ENCODE measurements at places on chromosomes 4 and X.

- DNase-seq, result no peak
These were observed 219.8 kb downstream of the OR13H1 start for GRCh38 chrX:131763674-131764073.

- no peak for DNase-seq
These were observed 42.5 kb downstream of the TFDP3 start for GRCh38 chrX:133175605-133176004.

GRCh38 chr4:37892641-37893040 is 1.8 kb downstream of the TBC1D1 start:
- no peak for DNase-seq

DNA sequence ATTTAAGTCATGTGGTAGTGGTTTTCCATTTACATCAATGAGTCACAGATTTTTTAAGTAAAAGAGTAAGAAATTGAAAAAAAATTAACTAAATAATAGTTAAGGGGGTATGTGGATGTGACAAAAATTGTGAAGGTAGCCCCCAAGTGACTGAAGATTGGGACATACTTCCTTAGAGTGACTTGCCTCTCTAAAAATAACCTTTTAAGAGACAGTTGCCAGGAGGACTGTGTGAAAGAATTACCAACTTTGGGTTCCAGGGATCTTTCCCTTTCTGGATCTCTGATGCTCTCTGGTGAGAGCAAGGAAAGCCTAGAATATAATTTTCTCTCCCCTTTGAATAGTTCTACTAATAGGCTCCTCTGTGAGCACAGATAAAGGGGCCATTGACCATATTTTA is 42.7 kb downstream of the NHSL2 start:
- DNase-seq, result no peak

- no peak for DNase-seq
These were observed 29.0 kb downstream of the CLDN22 start for GRCh38 chr4:183291070-183291469.

DNA sequence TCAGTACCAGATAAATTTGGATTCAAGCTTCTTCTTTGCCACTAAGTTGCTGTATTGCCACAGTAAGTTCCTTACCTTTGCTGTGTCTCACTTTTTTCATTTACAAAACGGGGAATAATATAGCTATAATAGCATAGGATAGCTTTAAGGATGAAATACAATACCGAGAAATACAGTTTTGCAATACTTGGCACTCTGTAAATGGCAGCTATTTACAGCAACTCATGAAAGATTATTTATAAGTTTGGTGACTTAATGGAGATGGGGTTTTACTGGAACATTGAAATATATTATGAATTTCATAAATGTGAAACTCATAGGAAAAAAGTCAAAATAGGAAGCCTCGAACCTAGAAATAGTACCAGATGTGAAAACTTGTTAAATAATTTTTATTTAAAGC is 27.6 kb downstream of the ANXA10 start:
- no peak for DNase-seq

GRCh38 chrX:118824173-118824730 is 628 bp downstream of the ZCCHC12 start:
- no peak for DNase-seq

DNA sequence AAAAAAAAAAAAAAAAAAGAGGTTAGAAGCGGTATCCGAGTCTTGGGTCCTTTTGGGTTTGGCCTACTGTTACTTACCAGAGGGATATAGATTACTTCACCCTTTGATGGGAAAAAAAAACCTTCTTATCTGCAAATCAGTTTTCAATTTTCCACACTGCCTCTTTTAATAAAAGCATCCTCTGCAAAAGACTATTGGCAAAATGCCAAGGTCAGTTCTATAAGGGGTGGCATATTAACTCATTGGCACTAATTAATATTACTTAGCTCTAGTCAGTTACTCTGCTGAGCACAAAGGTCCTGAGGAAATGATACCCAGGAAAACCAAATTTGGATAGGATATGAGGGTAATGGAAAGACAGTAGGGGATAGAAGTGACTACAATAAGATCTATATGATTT is 44.3 kb upstream of the MTMR8 start:
- no peak for DNase-seq

GRCh38 chr4:184680698-184681097 is 31.2 kb downstream of the PRIMPOL start:
- DNase-seq, result no peak

DNA sequence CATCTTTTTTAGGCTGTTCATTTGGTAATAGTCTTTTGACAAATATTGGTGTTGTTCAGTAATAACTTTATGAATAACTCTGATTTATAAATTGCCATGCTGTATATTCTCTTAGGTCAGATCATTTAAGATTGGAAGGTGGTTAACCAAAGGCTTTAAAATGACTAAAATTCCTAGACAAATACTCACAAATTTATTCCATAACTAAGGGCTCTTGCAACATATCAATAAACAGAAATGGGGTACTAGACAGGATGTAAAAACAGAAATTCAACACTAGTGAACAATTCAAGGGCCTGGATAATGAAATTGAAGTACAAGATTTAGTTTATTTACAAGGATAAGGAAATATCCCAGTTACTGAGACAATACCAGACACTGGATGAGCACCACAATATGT is 328.6 kb downstream of the PCDH19 start:
- no peak for DNase-seq

DNA sequence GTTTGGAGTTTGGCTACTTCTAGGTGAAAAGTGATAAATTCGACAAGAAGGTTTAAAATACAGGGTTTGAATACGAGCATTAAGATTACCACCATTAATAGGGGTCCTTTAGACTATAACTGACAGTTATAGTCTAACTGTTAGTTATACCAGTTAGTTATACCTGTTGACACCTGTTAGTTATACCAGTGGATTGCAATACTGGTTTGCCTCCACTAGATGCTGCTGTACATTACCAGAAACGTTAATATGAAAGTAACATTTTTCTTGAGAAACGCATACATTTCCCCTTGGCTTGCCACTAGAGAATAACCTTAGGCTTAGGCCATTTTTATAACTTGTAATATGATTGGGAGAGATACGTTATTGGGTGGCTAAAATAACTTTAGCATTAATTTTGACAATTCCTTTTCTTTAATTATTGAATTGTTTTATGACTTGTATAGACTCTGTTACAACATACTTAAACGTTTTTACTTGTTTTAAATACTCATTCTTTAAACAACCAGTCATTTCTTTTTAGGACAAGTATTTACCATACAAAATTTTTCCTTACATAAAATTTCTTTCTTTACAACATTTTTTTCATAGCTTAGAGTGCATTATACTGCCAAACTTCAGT is 911.2 kb downstream of the FSTL5 start:
- no peak for DNase-seq

GRCh38 chrX:142238536-142238935 is 33.4 kb upstream of the MAGEC2 start:
- DNase-seq, result no peak

DNA sequence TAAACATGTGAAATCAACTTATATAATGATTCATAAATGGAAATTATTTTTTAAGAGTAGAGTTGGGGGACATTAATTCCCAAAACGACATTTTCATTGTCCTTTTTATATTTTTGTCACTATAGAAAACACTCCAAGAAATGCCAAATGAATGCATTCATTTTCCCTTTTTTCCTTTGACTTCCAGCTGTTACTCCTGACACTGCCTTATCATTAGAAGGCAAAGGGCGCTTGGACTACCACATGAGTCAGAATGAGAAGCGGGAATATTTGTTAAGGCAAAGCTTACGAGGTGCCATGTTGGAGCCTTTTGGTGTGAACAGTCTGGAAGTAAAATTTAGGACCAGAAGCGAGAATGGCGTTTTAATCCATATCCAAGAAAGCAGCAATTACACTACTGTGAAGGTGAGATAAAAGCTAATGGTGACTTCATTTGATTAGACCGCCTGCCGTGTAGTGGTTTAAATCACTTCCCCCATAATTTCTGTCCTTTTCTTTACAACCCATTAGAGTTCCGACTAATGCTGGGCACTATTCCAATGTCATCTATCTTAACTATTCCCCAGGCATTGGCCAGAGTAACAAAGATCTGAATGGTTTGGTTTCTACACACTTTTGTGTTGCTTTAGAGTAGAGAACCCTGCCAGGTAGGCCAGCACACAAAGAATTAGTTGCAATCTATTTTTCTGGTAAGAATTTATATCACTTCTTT is 166.7 kb downstream of the FAT4 start:
- no peak for DNase-seq

- no peak for DNase-seq
These were observed 3.7 kb downstream of the LIMCH1 start for GRCh38 chr4:41541687-41542094.

GRCh38 chr4:80196922-80197573 is at the start of gene PRDM8:
Gene PRDM8, plus strand, starts transcription at chr4:80197503. Its CDS starts 2,578 bp downstream, at chr4:80200081.
- DNase-seq, result no peak

- DNase-seq, result no peak
These were observed 14.1 kb upstream of the CNOT6L start for GRCh38 chr4:77833126-77833724.

GRCh38 chrX:136148391-136148790 is 1.1 kb downstream of the FHL1 start:
- DNase-seq, result no peak

DNA sequence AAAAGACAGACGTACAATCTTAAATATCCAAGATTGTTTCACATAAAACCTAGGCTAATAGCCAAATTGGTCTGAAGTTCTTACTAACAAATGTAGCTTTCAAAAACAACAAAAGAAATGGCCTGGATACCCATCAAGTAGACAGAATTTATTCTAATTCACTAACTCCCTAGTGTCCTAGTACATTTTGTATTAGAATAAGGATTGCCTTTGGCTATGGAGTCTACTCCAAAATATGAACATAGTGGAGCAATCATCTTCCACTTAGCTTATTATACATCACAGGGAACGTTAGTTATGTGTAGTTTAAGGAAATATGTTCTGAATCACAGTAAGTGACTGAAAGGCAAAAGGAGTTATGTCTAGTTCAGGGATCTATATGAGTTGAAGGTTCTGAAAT is 81.7 kb downstream of the MAPK10 start:
- DNase-seq, result no peak

DNA sequence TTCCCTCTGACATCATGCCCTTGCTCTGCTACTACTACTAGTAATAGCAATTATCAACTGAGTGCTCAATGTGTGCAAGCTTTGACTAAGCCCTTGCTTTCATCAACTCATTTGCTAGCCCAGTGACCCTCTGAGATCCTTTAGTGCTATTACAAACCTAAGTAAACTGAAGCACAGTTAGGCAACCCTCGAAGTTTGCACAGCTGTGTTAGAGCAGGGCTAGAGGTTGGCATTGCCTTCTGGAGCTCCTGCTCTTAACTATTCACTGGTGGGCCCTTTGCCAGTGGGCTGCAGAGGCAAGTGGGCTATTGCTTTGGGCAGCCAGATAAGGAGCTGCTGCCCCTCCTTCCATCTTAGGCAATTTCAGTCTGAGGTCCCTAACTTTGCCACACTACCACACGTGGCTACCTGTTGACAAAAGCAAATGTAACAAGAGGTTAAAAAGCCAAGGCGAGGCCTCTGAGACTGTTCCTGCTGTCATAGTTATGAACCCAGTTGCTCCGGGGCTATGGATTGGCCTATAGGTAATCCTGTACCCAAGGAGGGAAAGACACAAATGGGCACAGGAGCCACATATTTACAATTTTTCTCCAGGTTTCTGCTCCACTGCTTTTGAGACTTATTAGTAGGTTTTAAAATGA is 41.5 kb upstream of the ANKRD50 start:
- no peak for DNase-seq

DNA sequence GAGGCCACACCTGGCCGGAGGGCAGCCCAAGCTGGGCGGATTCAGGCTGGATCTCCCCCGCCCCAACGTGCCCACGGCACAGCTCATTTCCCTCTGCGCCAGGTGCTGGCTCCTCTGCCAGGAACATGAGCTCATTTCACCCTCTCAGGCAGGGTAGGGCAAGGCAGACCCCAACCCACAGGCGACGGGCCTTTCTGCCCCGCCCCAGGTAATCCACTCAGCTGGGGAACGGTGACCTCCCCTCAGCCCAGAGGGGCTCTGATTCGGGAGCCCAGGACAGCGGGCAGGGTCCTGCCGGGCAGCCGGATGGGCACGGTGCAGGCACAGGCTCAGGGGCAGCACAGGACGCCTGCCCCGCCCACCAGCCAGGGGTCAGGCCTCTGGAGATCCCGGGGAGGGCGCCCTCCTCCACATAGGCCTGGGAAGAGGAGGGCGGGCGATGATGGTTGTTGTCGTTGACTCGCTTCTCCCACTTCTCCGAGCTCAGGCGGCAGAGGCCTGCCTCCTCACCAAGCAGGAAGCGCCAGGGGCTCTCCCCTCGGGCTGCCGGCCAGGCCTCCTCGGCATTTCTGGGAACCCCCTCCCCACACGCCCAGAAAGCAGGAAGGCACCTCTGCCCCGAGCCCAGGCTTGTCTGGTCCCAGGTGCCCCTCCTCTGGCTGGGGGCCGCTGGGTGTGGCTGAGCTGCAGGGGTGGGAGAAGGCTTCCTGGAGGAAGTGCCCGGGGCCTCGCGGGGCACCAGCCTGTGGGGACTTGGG is 31.1 kb downstream of the TACC3 start:
- DNase-seq, result no peak

- DNase-seq, result no peak
These were observed 36.3 kb downstream of the SULT1E1 start for GRCh38 chr4:69823481-69824186.

GRCh38 chr4:87033902-87034301 is 99.1 kb downstream of the AFF1 start:
- DNase-seq, result no peak

GRCh38 chr4:184028561-184029374 is 123.7 kb downstream of the STOX2 start:
- DNase-seq, result no peak

GRCh38 chr4:7864685-7865084 is 75.0 kb downstream of the AFAP1 start:
- no peak for DNase-seq

- DNase-seq, result no peak
These were observed 343.1 kb upstream of the FAM241A start for GRCh38 chr4:111802191-111802590.

- no peak for DNase-seq
These were observed 228.8 kb downstream of the SPCS3 start for GRCh38 chr4:176548571-176548970.

DNA sequence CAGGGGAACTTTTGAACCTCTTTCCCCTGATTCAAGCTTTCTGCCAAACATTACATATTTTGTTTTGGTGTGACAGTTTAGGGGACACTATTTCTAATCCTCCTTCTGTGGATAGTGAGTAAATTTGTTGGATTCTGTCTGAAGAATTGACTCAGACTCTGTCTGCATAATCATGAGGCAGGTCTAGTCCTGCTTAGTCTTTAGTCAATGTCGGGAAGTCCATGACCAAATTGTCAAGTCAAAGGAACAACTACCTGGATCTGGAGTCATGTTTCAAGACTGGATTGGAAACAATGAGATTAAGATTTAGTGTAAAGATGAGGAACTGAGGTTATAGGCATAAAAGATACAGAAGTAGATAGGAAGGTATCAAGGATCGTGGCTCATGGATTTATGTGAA is 100.9 kb downstream of the MAGEB17 start:
- no peak for DNase-seq

DNA sequence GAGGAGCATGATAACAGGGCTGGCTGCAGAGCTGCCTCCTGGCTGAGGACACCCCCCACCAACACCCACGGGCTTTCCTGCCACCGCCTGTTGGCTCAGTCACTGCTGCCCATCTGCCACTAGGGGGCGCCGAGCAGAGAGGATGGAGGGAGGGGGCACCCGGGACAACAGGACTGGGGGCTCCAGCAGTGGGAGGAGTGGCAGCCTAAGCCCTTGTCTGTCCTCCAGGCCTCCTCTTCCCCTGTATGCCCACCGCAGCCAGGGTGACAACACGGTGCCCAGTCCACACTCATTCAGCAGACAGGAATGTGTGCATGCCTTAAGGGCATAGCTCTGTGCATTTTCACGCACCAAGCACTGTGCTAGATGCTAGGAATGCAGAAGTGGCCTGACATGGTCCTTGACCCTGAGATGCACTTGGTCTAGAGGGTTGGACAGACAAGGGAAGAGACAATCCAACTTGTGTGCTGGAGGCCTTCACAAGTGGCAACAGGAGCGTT is 149.9 kb downstream of the AMMECR1 start:
- peak; percentile 32 for DNase-seq
